ENCODE measurements at places on chromosomes 12 and 14.

DNA sequence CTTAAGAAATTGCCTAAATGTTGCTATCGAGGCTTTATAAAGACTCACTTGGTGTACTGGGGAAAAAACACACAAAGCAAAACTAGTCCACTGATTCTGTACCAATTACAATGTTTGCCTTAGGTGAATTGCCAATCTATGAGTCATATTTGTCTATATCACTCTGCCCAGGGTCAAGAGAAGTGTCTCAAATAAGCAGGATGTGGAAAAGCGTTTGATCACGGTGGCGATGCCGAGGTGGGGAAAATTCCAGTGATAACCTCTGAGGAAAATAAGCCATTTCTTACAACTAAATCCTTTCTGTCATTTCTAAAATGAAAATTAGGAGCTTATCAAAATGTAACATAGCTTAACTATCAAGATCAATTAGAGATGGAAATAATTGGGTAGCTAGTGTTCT, 148.6 kb upstream of the DIO3 start:
- DNase-seq: no peak

GRCh38 chr12:132518354-132518992, 28.5 kb downstream of the FBRSL1 start:
- no peak for DNase-seq

- no peak for DNase-seq
Measured at GRCh38 chr12:71354871-71355270, 84.7 kb upstream of the LGR5 start.

- no peak for DNase-seq
Measured at GRCh38 chr14:35338731-35339405, 46.7 kb downstream of the PSMA6 start.

DNA sequence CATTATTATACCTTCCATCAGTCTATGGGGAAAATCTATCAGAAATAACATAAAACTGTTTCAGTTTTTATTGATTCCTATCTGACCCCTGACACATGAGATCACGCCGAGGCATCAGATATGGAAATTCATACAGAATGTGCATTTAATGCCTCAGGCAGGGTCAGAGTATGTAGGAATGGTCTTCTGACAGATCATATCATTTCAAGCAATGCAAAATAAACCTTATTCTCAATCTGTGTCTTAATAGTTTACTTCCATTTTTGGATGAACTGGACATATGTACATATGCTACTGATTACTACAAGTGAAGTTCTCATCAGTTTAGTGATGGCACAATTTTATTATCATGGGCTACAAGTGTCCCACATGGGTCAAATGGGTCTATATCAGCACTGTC, 150.0 kb downstream of the ANKS1B start:
- no peak for DNase-seq

DNA sequence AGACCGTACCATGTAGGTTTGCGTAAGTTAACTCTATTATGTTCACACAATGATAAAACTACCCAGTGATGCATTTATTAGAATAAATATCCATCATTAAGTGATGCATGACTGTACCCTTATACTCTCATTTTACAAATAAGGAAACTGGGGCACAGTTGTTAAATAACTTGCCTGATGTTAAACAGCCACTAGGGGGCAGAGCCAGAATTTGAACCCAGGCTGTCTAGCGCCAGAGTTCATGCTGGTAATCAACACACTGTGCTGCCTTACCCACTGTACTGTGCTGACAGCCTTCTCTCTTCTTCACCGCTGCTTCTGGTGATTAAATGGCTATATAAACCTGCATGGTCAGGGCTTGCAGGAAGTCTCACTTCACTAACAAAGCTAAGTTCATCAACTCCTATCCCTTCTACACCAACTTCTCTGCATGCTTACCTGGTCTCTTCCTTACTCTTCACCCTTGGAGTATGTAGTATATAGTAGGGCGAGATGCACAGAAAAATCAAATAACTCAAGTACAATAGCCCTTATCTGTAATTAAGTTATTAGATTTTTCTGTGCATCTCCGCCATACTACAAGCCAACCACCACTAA, 43.6 kb upstream of the APPL2 start:
- DNase-seq: no peak

DNA sequence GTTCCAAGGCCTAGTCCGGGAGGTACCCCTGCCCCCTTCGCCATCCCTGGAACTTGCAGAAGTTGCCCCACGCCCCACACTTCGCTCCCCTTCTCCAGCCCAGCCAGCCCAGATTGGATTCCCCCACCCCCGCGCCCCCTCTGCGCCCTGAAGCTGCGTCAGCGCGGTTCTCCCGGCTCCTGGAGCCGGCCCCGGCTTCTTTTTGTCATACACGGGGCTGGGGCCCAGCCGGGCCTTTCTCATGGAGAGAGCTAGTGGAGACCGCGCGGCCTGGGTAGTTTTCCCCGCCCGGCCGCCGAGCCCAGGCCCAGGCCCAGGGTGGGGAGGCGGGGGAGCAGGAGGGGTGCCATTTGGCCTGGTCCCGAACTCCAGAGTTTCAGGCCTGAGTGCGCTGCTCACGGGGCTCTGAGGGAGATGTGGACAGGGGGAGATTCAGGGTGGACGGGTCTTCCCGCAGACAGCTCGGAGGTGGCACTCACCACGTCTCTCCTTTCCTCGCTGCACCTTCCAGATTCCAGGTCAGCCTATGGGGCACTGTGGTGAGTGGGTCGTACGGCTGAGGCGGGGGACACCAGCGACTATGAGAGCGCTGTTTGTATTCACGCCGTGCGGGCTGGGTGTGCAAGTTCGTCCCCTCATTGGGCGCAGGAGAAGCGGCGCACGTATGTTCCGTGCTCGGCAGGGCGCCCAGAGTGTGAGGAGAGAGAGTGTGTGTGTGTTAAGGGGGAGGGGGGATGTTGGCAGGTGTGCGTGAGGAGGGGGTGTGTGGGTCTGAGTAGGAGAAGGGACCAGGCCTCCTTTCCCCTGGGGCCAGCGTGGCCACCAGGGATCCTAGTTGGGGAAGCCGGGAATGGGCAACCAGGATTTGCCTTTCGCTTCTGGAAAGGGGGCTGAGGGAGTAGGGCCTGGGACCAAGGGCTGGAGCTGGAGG, 785 bp upstream of the LHX5 start:
- no peak for DNase-seq

DNA sequence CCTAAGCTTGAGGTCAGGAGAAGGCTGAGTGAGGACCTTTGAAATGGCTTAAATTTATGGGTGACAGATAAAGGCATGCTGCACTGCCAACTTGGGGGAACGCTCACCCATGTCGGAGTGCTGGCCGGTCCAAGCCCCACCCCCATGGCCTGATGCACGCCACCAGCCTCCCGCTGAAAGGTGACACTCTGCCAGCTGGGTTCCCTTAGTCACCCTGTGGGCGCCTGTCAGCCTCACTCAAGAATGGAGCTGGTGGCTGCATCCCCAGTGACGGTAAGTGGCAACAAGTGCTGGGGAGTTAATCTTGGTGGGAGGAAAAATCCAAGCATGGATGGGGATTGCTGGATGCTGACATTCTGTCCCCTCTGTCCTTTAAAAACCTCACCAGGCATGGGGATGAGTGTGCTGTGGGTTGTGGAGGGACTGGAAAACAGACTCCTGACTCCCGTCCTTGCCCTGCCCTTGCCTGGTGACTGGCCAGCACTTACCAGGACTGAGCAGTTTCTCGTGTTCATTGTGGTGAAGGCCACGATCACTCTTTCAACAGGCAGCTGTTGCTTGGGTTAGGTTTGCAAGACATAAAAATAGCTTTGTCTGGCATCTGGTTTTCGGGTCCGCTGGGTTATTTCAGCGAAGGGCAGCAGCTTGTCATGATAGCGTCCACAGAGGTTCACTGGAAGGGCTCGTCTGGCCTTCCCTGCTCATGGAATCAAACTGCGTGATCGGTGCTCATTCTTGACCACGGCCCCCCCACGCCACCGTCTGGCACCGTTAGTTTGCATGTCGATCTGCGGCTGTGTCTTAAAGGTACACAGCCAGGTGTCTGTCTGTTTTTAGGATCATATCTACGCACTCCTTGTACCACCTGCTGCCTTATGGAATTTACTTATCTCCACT, 15.0 kb downstream of the ACACB start:
- no peak for DNase-seq

DNA sequence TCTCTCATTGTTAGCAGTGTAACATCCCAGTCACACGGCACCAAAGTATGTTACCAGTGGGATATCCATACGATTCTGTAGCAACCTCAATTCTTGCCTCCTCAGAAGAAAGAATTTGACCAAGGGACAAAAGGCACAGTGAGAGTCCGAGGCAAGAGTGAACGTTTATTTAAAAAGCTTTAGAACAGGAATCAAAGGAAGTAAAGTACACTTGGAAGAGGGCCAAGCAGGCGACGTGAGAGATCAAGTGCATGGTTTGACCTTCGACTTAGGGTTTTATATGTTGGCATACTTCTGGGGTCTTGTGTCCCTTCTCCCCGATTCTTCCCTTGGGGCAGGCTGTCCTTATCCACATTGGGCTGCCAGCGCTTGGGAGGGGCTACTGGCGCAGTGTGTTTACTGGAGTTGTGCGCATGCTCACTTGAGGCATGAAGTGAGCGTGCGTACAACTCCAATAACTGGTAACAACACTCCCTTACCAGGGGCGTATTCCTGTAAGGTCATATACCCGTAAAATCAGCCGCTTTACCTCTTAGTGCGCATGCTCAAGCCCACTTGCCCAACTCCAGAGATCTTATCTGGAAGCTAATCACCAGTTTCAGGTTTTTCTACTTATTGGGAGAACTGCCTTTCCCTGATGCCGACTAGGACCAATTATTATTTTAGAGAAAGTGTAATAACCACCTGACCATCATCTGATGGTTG, 71.7 kb downstream of the FAR2 start:
- DNase-seq: no peak

DNA sequence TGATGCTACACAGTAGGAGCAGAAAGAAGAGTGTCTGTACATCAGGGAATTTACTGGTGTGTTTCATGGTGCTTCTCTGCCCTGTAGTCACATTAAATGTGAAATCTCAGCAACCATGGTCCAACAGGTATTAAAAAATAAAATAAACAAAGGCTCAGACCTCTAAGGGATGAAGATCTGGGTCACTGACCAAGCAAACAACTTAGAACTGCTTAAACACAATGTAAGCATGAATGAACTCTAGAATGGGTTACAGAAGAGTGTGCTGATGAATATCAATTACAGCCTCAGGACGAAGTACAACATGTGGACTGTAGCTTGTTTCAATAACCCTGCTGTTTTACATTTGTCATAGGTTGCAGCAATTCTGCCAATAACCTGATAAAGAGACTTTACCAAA, 47.4 kb downstream of the SLC35F4 start:
- no peak for DNase-seq

DNA sequence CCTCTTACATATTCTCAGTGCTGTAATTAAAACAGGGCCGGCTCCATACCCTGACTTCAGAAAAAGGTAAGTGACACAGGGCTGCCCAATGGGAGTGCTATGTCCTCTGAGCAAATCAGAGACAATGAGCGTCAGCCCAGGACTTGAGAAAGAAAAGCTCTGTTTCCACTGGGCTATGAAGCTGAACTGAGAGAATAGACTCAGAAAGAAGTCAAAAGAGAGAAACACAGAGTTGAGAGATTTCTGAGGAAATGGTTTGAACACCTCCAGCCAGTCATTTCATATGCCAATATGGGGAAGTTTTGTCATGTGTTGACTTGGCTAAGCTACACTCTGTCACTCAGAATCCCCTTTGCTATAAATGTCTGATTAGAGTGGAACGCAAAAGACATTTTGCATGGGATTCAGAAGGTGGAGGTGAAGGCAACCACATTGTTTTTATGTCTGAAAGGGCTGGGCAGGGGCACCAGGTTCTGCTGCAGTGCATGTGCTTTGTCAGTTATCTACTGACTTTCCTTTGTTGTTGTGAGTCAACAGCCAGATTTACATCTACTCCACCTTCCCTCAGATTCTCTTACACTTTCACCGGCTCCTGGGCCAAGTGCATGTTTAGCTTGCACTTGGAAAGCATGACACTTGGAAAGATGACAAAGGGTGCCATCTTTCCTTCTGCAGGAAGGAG, 313.3 kb downstream of the DUSP6 start:
- DNase-seq: no peak

GRCh38 chr14:101740981-101741380, 20.5 kb upstream of the PPP2R5C start:
- DNase-seq: no peak

- no peak for DNase-seq
Measured at GRCh38 chr12:57129321-57129842, 1.1 kb downstream of the LRP1 start.

DNA sequence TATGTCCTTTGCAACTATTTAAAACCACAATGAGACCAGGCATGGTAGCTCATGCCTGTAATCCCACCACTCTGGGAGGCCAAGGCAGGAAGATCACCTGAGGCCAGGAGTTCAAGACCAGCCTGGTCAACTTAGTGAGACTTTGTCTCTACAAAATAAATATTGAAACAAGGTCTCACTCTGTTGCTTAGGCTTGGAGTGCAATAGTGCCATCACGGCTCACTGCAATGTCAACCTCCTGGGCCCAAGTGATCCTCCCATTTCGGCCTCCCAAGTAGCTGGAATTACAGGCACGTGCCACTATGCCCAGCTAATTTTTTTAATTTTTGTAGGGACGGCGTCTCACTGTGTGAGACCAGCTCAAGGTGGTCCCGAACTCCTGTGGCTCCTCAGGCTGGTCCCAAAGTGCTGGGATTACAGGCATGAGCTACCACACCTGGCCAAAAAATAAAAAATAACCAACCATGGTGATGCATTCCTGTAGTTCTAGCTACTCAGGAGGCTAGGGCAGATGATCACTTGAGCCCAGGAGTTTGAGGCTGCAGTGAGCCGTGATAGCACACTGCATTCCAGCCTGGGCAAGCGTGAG, 955 bp upstream of the FITM1 start:
- DNase-seq: no peak

GRCh38 chr14:68407285-68407684, 385.6 kb downstream of the ZFP36L1 start:
- DNase-seq: no peak

GRCh38 chr12:15355766-15356165, 33.5 kb downstream of the PTPRO start:
- DNase-seq: no peak

- no peak for DNase-seq
Measured at GRCh38 chr14:32559048-32559447, 229.9 kb downstream of the AKAP6 start.

- no peak for DNase-seq
Measured at GRCh38 chr12:104340177-104340576, 36.6 kb downstream of the EID3 start.

DNA sequence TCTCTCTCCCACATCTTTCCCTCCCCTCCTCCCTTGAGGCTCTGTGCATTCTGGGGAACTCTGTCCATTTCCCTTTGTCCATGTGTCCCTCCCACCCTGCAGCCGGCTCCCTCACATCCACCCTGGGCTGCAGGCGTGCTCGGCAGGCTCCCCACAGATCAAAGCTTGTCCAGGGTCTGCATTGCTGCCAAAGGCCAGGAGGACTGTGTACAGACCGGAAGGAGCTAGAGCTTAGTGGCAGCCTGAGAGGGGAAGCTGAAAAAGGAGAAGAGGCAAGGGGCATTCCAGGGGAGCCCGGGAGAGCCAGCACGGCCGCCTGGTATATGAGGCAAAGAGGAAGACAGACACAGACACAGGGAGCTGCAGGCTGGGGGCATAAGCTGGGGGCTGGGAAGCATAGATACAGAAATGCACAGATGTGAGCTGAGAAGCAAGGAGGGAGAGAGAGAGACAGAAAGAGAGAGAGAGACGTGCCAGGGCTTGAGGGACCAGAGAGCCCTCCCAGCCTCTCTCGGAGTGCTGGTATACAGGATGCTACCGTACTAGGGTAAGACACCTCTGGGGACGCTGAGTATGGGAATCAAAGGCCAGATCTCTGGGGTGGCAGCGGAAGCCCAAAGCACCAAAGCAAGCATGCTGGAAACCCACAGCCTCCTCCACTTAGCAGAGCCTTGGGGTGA, 3.3 kb downstream of the CD4 start:
- no peak for DNase-seq
